Stomach (tissue), 19 donors: ENCODE measurements at places on chromosomes 11 and 22. TPM values are rescaled to one million over a fixed set of nuclear protein-coding genes. Genes with fewer than 3 reads are reported as not detected.
A peak's percentile ranks its signal among the peaks of the same experiment; 100 is the strongest.

DNA sequence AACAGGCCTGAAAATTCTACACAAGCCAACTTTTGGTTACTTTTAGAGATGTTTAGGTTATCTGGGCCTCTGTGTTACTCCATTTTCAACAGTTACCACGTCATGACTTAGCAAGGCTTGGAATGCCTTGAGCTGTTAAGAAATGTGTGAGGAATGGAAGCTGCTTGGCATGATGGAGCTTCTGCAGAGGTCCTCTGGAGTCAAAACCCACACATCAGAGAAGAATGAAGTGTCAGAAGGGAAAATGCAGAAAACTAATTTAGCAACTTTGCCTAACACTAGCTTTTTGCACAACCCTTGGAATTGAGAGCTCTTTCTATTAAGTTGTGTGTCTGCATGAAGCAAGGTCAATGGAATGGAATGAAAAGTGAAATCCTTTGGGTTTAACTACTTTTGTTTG, 27.4 kb downstream of the FAT3 start:
- no peaks in the 10 kb centered on the region for H3K36me3 ChIP-seq
- no peak overlapping the region for H3K27ac ChIP-seq
- DNase-seq: peak; percentile 11
- H3K4me3 ChIP-seq: no peak overlapping the region

- DNase-seq: no peak
- no peak overlapping the region for H3K4me3 ChIP-seq
- H3K27ac ChIP-seq: no peak overlapping the region
- H3K36me3 ChIP-seq: no peaks in the 10 kb centered on the region
- H3K27me3 ChIP-seq: no peaks in the 10 kb centered on the region
These were observed 120.0 kb downstream of the MED15 start for GRCh38 chr22:20627432-20627831.

GRCh38 chr11:5546457-5546856, 1.9 kb downstream of the OR52H1 start:
- H3K27ac ChIP-seq: no peak overlapping the region
- H3K4me1 ChIP-seq: no peaks in the 10 kb centered on the region
- no peaks in the 10 kb centered on the region for H3K36me3 ChIP-seq
- no peaks in the 10 kb centered on the region for H3K27me3 ChIP-seq
- DNase-seq: no peak

DNA sequence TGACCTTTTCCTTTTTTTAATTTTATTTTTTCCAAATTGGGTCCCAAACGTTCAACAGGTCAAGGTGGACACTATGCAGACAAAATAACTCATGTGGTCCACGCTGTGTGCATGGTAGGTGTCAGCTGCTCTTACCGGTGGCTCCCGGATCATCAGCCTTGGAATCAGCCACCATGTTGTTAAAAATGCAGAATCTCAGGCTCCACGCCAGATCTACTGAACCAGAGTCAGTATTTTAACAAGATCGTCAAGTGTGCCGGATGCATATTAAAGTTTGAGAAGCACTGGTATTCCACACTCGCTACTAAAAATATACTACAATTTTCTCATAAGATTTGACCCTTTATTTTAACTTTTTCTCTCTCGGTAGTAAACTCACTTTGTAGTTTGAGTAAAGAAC, 553 bp upstream of the LDLRAD3 start:
- H3K4me1 ChIP-seq: peaks cover 23% of the 10 kb centered on the region
- H3K36me3 ChIP-seq: no peaks in the 10 kb centered on the region
- H3K27me3 ChIP-seq: peaks cover 7% of the 10 kb centered on the region
- peak overlapping the region; percentile 58 for H3K4me3 ChIP-seq
- DNase-seq: no peak

DNA sequence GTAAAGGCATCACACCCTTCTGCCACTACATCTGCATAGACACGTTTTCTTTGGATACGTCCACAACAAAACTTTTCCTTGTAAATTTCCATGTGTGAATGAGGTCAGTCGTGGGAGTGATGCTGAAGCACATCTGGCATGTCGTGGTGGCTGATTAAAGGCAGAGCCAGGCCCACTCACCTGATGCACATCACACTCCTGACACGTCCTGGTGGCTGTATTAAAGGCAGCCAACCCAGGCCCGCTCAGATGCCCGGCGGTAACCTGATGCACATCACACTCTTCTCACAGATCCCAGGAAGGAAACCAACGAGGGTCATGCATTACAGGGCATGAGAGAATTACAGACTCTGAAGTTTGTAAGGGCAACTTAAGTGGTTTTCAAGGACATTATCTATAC, 321.6 kb upstream of the B3GAT1 start:
- no peak overlapping the region for H3K27ac ChIP-seq
- H3K4me1 ChIP-seq: no peaks in the 10 kb centered on the region
- DNase-seq: no peak

The FAT3 gene
- 3.3 TPM for total RNA-seq

The TMEM121B gene
- total RNA-seq: not detected

- peak overlapping the region; percentile 96 for H3K27ac ChIP-seq
- H3K4me3 ChIP-seq: peak overlapping the region; percentile 99
- no peaks in the 10 kb centered on the region for H3K36me3 ChIP-seq
- peaks cover 41% of the 10 kb centered on the region for H3K4me1 ChIP-seq
These were observed 1.2 kb upstream of the FAR1 start for GRCh38 chr11:13667245-13667644.

GRCh38 chr11:122897606-122898210, 15.1 kb downstream of the JHY start:
- DNase-seq: no peak
- no peaks in the 10 kb centered on the region for H3K36me3 ChIP-seq
- no peak overlapping the region for H3K27ac ChIP-seq

The HTR3A gene
- total RNA-seq: not detected

The PTPRCAP gene
- 1.7 TPM for total RNA-seq

- DNase-seq: no peak
These were observed 29.2 kb downstream of the SGSM3 start for GRCh38 chr22:40399621-40400020.

The C11orf97 gene
- total RNA-seq: not detected

The GTSE1 gene
- 8.1 TPM for total RNA-seq

The AASDHPPT gene
- 23.8 TPM for total RNA-seq

The CASP5 gene
- not detected for total RNA-seq

GRCh38 chr22:23527971-23528740, 51.9 kb downstream of the IGLL1 start:
- no peak overlapping the region for H3K27ac ChIP-seq
- H3K36me3 ChIP-seq: no peaks in the 10 kb centered on the region
- no peak for DNase-seq
- no peaks in the 10 kb centered on the region for H3K27me3 ChIP-seq

DNA sequence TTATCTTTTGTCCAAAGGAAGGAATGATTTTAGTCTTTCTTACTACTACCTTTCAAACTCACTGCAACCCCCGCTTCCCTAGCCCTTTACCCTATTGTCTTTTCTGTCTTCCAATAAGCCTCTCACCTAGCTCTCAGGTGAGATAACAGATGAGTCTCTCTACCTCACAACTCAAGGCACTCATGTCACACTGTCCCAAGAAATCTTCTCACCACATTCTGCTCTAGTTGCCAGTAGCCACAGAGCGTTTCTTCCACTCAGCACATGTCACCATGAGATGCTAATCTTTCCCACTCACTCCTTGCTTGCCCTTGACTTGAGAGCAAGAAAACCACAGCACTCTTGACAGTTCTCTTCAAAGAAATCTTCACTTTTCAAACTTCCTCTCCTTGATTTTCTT, 32.7 kb upstream of the TMEM41B start:
- no peaks in the 10 kb centered on the region for H3K36me3 ChIP-seq
- H3K27me3 ChIP-seq: no peaks in the 10 kb centered on the region
- peak; percentile 24 for DNase-seq
- H3K4me3 ChIP-seq: no peak overlapping the region
- H3K4me1 ChIP-seq: no peaks in the 10 kb centered on the region

GRCh38 chr11:32231909-32232493, 141.1 kb downstream of the RCN1 start:
- DNase-seq: peak; percentile 29
- H3K27me3 ChIP-seq: no peaks in the 10 kb centered on the region
- no peak overlapping the region for H3K4me3 ChIP-seq
- H3K36me3 ChIP-seq: no peaks in the 10 kb centered on the region

The SLC25A45 gene
- 1.3 TPM for total RNA-seq

DNA sequence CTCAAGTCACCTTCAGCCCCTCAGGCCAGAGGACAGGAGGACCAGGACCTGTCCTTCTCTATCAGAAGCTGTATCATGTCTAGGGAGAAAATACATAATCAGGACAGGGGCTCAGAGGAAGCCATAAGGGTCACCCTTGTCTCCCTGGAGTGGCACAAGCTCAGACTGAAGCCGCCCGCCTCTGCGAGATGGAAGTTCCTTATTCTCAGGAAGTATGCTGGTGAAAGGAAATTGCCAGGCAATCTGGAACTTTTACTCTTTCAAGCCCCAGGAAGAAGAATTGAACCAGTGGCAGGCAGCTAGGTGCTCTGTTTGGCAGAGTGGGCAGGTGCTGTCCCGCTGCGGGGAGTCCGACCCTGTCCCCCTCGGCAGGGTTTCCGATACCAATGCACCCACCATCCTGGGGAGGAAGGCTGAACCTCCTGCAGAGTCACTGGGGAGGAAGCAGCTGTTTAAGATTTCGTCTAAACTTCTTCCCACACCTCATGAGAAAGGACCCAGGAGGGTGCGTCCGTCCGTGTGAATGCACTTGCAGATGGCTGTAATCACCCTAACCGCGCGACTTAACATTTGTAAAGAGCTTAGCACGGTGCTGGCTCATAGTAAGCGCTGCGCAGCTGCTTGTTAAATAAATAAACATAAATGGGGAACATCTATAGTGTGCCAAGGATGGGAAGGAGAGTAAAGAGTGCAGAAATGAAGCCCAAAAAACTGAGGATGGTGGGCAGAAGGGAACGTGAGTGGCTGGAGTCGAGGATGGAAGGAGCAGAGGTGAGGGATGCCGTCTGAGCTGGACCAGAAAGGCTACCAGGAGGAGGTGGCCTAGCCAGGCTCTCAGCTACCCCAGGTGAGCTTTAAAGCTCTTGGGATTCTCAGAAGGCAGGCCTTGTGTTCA, 5.0 kb upstream of the ANO1 start:
- H3K27ac ChIP-seq: no peak overlapping the region
- no peak overlapping the region for H3K4me3 ChIP-seq
- H3K36me3 ChIP-seq: no peaks in the 10 kb centered on the region
- peak; percentile 40 for DNase-seq
- H3K4me1 ChIP-seq: no peaks in the 10 kb centered on the region

GRCh38 chr11:86800076-86800959, at the start of gene PRSS23:
Gene PRSS23, plus strand, starts transcription at chr11:86800542. Its CDS starts 7,102 bp downstream, at chr11:86807644.
- peaks cover 25% of the 10 kb centered on the region for H3K4me1 ChIP-seq
- H3K4me3 ChIP-seq: peak within 1 kb of the TSS; percentile 63
- H3K27me3 ChIP-seq: no peaks in the 10 kb centered on the region
- DNase-seq: peak; percentile 74

GRCh38 chr11:45921561-45922424, 663 bp upstream of the LARGE2 start:
- H3K27me3 ChIP-seq: peaks cover 44% of the 10 kb centered on the region
- H3K27ac ChIP-seq: peak overlapping the region; percentile 86

GRCh38 chr22:29443452-29443851, 5.1 kb downstream of the RFPL1 start:
- no peaks in the 10 kb centered on the region for H3K36me3 ChIP-seq
- no peaks in the 10 kb centered on the region for H3K4me1 ChIP-seq
- no peak overlapping the region for H3K27ac ChIP-seq

The ZC3H12C gene
- 18.7 TPM for total RNA-seq

DNA sequence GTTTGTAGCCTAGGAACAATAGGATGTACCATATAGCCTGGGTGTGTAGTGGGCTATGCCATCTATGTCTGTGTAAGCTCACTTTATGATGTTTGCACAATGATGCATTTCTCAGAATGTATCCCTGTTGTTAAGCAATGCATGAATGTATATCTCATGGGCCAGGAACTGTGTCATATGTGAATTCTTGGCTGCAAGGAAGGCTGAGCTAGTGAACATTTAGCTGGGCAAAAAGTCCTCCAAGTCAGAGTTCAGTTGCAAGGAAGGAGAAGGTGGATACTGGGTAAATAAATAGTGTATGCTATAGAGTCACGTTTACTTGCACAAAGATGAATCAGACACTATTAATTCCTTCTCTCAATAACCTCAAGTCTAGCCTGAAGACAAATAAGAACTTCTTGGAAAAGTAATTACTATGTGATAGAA, 136.1 kb downstream of the EHF start:
- peaks cover 23% of the 10 kb centered on the region for H3K4me1 ChIP-seq
- DNase-seq: no peak
- H3K27ac ChIP-seq: no peak overlapping the region

DNA sequence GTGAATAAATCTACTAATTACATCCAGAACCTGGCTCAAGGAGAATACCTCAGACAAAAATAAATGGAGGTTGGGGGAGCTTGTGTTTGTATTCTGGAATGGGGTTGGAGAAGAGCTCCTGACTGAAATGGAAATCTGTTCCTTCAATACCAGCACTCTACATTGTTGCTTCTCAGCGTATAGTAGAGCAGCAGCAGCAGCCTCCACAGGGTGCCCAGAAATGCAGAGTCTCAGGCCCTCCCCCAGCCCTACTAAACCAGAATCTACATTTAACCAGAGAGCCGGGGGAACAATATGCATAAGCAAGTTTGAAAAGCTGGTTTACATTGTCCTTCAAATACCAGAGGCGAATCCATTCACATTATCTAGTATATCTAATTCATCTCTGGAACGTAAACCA, 474.8 kb downstream of the NTM start:
- no peaks in the 10 kb centered on the region for H3K36me3 ChIP-seq
- no peak overlapping the region for H3K27ac ChIP-seq
- no peak for DNase-seq
- H3K27me3 ChIP-seq: peaks cover 17% of the 10 kb centered on the region
- H3K4me1 ChIP-seq: no peaks in the 10 kb centered on the region

The MS4A12 gene
- 4.6 TPM for total RNA-seq

- peak overlapping the region; percentile 85 for H3K4me3 ChIP-seq
- H3K4me1 ChIP-seq: peaks cover 27% of the 10 kb centered on the region
- no peaks in the 10 kb centered on the region for H3K36me3 ChIP-seq
- H3K27ac ChIP-seq: peak overlapping the region; percentile 89
- H3K27me3 ChIP-seq: no peaks in the 10 kb centered on the region
- peak; percentile 83 for DNase-seq
These were observed 1.3 kb downstream of the TP53I11 start for GRCh38 chr11:44949160-44950030.

GRCh38 chr11:19704213-19704612, 8.4 kb upstream of the NAV2 start:
- H3K27me3 ChIP-seq: no peaks in the 10 kb centered on the region
- H3K4me1 ChIP-seq: peaks cover 7% of the 10 kb centered on the region
- H3K4me3 ChIP-seq: no peak overlapping the region
- H3K27ac ChIP-seq: no peak overlapping the region

DNA sequence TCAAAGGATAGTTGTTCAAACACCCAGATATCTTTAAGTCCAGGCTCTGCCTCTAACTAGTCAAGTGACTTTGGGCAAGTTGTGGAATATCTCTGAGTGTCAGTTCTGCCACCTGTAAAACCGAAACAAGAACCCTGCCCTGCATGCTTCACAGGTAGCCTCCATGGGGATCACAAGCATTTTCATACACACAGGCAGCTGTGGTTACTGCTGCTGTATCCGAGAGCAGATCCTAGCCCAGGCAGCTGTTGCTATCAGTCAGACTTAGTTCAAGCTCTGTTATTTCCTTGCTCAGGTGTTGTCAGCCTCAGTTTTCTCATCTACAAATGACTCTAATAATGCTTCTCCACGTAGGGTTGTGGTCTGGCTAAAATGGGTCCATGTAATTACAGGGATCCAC, 6.5 kb upstream of the RASD2 start:
- H3K4me1 ChIP-seq: peaks cover 11% of the 10 kb centered on the region
- DNase-seq: no peak
- no peaks in the 10 kb centered on the region for H3K36me3 ChIP-seq
- no peak overlapping the region for H3K27ac ChIP-seq
- H3K4me3 ChIP-seq: no peak overlapping the region
